ENCODE measurements at places on chromosomes 16 and 17.
A peak's percentile ranks its signal among the peaks of the same experiment; 100 is the strongest.

DNA sequence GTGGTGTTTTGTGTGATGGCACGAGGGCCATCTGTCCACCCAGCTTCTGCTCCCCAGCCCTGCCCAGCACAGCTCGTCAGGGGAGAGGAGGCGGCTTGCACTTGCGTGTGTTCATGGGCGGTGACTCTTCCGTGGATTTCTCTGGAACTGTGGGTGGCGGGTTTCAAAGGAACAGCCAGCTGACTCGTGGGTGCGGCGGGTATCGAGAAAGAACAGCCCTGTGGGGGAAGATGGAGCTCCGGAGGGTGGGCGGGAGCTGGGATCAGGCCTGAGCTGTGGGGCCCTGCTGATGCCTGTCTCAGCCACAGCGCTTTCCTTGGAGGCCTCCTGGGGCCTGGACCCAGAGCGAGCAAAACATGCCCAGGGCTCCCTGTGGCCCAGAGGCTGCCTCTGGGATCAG is 13.2 kb downstream of the NAGPA start:
- no peak for DNase-seq

DNA sequence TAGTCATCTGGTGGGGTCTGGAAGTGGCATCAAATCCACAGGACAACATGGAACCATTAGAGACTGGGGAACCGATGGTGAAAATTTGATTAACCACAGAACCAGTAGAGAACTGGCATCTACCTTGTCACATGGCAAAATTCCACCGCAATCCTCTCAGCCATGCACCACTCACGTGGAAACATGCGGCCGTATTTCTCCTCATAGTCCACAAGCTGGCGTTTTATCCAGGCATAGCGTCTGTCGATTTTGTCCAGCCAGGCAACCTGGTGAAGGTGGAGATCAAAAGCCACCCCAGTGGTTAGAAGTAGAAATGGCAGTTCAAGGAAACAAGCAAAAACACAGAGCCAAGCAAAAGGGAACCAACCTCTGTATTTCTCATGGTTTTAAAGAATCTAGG is 87.6 kb downstream of the VPS53 start:
- no peak for DNase-seq

GRCh38 chr17:7355573-7355972 is 617 bp downstream of the TMEM95 start:
- DNase-seq, result no peak

DNA sequence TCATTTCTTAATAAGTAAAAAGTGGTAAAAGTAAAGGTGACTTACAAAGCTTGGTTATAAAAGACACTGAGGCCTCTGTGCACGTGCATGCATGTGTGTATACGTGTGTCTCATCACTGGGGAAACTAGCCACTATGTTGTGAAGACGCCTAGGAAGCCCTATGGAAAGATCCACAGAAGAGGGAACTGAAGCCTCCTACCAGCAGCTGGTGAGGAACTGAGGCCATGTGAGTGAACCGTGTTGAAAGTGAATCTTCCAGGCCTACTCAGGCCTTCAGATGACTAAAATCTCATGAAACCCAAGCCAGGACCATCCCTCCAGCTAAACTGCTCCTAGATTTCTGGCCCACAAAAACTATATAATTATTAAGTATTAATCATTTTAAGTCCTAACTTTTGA is 23.7 kb downstream of the PHLPP2 start:
- DNase-seq, result no peak

GRCh38 chr16:48206594-48207242 is 37.4 kb upstream of the LONP2 start:
- DNase-seq, result peak; percentile 46

DNA sequence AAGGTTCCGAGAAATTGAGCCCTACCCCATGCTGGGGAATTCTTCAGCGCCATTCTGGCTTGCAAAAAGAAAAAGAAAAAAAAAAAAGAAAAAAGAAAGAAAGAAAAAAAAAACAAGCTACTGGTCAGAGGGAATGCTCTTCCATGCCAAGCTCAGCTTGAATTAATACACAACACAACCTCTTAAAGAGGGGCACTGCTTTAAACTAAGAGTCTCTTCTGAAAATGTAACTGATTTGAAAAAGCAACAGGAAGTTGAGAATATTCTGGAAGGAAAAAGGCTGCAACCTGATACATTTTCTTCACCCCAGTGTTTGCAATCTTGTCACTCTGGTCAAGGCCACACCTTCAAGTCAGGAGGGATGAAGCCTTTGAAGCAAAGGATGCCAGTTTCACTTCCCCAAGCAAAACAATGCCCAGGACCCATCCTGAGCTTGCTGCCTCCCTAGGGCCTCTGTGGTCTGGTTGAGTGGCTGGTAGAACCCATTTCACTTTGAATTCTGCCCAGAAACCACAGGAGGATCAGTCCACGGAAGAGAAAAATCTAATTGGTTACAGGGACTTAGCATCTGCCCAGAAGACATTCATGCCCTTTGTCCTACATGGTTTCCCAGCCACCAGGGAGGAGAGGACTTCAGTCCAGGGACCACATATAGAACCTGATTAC is 389.7 kb downstream of the SOX9 start:
- DNase-seq, result no peak

DNA sequence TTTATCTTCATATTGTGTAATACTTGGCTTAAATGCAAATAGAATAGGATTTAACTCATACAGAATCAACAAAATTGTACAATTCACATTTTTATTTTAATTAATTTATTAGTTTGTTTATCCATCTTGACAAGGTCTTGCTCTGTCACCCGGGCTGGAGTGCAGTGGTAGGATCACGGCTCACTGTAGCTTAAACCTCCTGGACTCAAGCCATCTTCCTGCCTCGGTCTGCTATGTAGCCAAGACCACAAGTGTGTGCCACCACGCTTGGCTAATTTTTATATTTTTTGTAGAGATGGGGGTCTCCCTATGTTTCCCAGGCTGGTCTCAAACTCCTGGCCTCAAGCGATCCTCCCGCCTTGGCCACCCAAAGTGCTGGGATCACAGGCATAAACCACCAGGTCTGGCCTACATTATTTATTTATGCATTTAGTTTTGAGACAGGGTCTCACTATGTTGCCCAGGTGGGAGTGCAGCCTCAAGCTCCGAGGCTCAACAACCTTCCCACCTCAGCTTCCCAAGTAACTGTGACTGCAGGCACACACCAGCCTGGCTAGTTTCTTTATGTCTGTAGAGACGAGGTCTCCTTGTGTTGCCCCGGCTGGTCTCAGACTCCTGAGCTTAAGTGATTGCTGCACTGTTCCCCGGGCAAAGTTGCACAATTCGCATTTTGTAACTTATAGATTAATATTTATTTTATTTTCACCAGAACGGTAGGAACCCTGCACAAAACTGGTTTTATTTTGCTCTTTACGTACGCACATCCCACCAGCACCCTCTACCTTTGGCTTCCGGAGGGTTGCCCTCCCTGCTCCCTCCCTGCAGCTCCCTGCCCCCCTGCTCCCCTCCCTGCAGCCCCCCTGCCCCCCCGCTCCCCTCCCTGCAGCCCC is 4.9 kb downstream of the DPEP1 start:
- DNase-seq, result no peak

DNA sequence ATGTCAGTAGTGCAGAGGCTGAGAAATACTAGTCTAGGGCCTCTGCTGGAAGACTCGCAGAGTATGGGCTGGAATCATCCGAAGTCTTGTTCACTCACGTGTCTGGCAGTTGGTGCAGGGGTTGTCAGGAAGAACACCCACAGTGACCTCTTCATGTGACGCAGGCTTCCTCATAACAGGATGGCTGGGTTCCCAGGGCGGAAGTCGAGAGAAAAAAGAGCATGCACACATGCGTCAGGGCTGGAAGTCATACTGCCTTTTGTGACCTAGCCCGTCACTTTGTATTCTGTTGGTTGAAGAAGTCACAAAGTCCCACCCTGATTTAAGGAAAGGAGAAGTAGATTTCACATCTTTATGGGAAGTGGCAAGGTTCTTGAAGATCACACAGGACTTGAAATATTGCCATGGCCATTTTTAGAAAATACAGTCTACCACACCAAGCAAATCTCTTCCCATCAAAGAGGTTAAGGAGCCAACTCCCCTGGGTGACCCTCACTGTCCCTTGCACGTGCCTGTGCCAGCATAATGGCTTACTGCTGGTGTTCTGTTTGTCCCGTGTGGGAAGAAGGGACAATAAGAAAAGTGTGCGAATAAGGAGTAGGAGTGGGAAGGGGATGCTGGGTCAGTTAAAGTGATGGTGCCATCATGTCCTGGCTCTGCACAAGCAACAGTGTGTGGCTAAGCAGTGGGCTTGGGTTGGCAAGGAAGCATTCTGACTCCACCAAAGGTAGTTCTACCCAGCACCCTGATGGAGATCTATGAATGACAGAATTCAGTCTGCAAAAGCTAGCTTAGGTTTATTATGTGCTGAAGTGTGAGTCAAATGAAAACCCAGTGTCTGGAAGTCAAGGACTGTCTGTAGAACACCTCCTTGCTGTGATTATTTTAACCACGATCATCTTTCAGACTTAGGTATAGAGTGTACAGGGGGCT is 28.1 kb downstream of the HEATR3 start:
- peak; percentile 52 for DNase-seq

DNA sequence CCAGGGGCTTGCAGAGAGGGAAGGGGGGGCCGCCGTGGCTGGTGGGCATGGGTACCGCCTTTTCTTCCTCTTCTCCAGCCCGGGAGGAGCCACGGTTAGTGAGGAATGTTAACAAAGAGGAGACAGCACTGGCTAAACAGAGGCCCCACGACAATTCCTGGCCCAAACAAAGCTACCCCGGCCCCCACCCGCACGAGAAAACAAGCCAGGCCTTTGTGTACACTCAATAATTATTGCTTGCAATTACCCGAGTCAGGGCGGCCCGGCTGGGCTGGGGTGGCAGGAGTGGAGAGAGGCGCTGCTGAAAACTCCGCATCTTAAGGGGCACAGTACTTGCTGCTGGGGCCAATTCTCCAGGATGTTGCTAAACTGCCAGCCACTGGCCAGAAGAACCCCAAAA is 56.4 kb downstream of the IRX5 start:
- DNase-seq, result no peak

GRCh38 chr17:48463526-48463925 is 33.5 kb upstream of the SKAP1 start:
- DNase-seq, result no peak

GRCh38 chr17:34712481-34713195 is 133.3 kb downstream of the TMEM132E start:
- DNase-seq, result no peak

DNA sequence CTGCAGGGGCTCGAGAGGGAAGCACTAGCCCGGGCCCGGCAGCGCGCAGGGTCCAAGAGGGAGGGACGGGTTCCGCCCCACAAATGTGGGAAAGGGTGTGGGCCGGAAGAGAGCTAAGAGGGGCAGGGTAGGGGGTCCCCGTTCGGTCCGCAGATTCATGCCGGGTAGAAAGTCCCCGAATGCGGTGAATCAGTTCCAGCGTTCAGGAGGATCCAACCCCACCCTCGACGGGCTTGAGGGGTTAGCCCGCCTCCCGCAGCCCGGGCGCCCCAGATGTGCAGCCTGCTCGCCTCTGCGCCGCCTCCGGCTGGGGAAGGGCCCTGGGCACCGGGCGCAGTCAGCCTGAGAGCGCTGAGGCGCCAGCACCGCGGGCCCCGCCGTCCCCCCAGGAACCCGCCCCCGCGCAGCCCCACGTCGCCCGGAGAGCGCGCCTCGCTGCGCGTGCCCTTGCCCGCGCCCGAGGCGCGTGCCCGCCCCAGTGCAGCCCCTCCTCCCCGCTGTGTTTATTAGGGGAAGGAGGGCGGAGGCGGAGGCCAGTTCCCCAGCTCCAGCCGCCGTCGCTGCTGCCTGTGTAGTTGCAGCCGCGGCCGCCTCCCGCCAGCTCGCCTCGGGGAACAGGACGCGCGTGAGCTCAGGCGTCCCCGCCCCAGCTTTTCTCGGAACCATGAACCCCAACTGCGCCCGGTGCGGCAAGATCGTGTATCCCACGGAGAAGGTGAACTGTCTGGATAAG is at the start of gene LASP1:
Gene LASP1 (plus strand): TSS at position 533 of the 733 bp plus-strand sequence. CDS start 132 bp downstream, at position 665.
- DNase-seq, result peak; percentile 86

GRCh38 chr16:78218279-78218678 is 118.8 kb downstream of the WWOX start:
- DNase-seq, result no peak

- DNase-seq, result no peak
Observed at GRCh38 chr16:75801307-75801706, 75.0 kb upstream of the CPHXL start.

GRCh38 chr17:8794636-8795035 is 4.5 kb downstream of the MFSD6L start:
- DNase-seq, result no peak

- no peak for DNase-seq
Observed at GRCh38 chr17:49717371-49717861, 9.7 kb upstream of the SLC35B1 start.

DNA sequence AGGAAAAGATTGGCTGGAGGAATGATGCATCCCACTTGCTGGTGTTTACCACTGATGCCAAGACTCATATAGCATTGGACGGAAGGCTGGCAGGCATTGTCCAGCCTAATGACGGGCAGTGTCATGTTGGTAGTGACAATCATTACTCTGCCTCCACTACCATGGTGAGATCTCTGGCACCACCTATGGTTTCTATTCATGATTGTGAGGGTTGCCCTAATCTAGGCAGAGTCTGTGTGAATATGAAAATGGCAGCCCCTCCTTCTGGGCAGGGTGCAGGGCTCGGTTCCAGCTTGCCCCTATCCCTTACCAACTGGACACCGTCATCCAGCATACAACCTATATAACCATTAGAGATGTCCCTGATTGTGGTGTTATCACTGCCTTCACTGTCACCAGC is 33.4 kb downstream of the ITGB3 start:
- DNase-seq, result no peak

DNA sequence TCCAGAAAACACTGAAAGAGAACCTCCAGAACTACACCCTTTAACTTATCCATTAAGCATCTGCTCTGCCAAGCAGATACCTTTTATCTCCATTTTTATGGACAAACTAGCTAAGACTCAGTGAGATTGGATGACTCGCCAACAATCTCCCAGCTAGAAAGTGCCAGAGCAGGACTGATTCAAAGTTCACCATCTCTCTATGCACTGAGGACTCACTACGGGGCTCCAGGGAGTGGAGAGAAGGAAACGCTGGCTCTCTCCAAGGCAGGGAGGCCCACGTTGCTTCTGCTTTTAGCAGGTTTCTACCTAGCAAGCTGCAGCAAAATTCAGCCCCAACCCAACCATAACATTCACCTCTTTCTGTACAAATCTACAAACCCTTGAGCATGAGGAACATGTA is 52.8 kb upstream of the ARHGAP44 start:
- no peak for DNase-seq

GRCh38 chr17:6239241-6239798 is 169.1 kb downstream of the WSCD1 start:
- DNase-seq, result no peak
